Testis (tissue), 5 donors: ENCODE measurements at places on chromosomes 3 and 15. TPM values are rescaled to one million over a fixed set of nuclear protein-coding genes. Genes with fewer than 3 reads are reported as not detected.

Gene SLC22A14
- 11.9 TPM for polyA plus RNA-seq

Gene TLR9
- polyA plus RNA-seq: 0.20 TPM

Gene GCHFR
- polyA plus RNA-seq: 7.4 TPM

Gene TLNRD1
- 2.6 TPM for polyA plus RNA-seq

Gene LYSMD4
- 13.2 TPM for polyA plus RNA-seq

Gene MGLL
- polyA plus RNA-seq: 26.0 TPM

Gene EFCC1
- polyA plus RNA-seq: 2.6 TPM

Gene SCN10A
- 0.53 TPM for polyA plus RNA-seq

Gene C3orf20
- polyA plus RNA-seq: 16.5 TPM

Gene GPR160
- polyA plus RNA-seq: 10.4 TPM

Gene CD80
- polyA plus RNA-seq: 0.42 TPM

Gene GSK3B
- 64.9 TPM for polyA plus RNA-seq

Gene VIPR1
- 3.4 TPM for polyA plus RNA-seq

Gene SEMA6D
- 4.0 TPM for polyA plus RNA-seq

Gene MNS1
- polyA plus RNA-seq: 16.5 TPM

Gene ITIH3
- polyA plus RNA-seq: 9.9 TPM

Gene MINAR1
- 0.82 TPM for polyA plus RNA-seq

Gene NLGN1
- 10.6 TPM for polyA plus RNA-seq

Gene CNTN4
- 37.7 TPM for polyA plus RNA-seq

Gene CRABP1
- 1.1 TPM for polyA plus RNA-seq

Gene GABRR3
- 0.38 TPM for polyA plus RNA-seq

Gene SERINC4
- 11.7 TPM for polyA plus RNA-seq

Gene RBP2
- not detected for polyA plus RNA-seq

Gene CAMK2N2
- 0.40 TPM for polyA plus RNA-seq

Gene TERB2
- 50.1 TPM for polyA plus RNA-seq

Gene RUBCN
- polyA plus RNA-seq: 44.0 TPM

Gene CHCHD6
- polyA plus RNA-seq: 84.6 TPM

Gene ZDHHC23
- 36.4 TPM for polyA plus RNA-seq

Gene UBAP1L
- 3.7 TPM for polyA plus RNA-seq

Gene RFX7
- 17.5 TPM for polyA plus RNA-seq

Gene ROBO1
- polyA plus RNA-seq: 42.6 TPM

Gene SELENOS
- 178 TPM for polyA plus RNA-seq

Gene GNB4
- 8.7 TPM for polyA plus RNA-seq

Gene GOLGB1
- 11.5 TPM for polyA plus RNA-seq

Gene SKOR1
- 1.3 TPM for polyA plus RNA-seq

Gene SAMMSON
- 3.3 TPM for polyA plus RNA-seq

Gene MKRN3
- 4.5 TPM for polyA plus RNA-seq

Gene CCR8
- polyA plus RNA-seq: not detected

Gene FAM81A
- polyA plus RNA-seq: 4.4 TPM

Gene EPHB3
- 2.6 TPM for polyA plus RNA-seq

Gene GPR62
- polyA plus RNA-seq: 0.18 TPM

Gene PRSS50
- 0.92 TPM for polyA plus RNA-seq

Gene RPL14
- polyA plus RNA-seq: 361 TPM

Gene CA12
- polyA plus RNA-seq: 8.0 TPM

Gene FSTL1
- 122 TPM for polyA plus RNA-seq

Gene C3orf49
- 0.66 TPM for polyA plus RNA-seq

Gene CDHR4
- polyA plus RNA-seq: 11.7 TPM

Gene GOLGA8T
- polyA plus RNA-seq: 10.6 TPM

Gene ZNF660
- 4.1 TPM for polyA plus RNA-seq

Gene UNC13C
- 24.7 TPM for polyA plus RNA-seq

Gene TGM5
- 0.24 TPM for polyA plus RNA-seq

Gene FBXW12
- 0.98 TPM for polyA plus RNA-seq

Gene OR5H14
- 0.41 TPM for polyA plus RNA-seq

Gene SV2B
- 1.7 TPM for polyA plus RNA-seq

Gene GPR27
- 11.3 TPM for polyA plus RNA-seq

Gene COL8A1
- 11.5 TPM for polyA plus RNA-seq
